ENCODE measurements at places on chromosomes 12 and 14.

- DNase-seq: peak; percentile 56
Observed at GRCh38 chr12:54306925-54307741, 6.3 kb upstream of the NFE2 start.

DNA sequence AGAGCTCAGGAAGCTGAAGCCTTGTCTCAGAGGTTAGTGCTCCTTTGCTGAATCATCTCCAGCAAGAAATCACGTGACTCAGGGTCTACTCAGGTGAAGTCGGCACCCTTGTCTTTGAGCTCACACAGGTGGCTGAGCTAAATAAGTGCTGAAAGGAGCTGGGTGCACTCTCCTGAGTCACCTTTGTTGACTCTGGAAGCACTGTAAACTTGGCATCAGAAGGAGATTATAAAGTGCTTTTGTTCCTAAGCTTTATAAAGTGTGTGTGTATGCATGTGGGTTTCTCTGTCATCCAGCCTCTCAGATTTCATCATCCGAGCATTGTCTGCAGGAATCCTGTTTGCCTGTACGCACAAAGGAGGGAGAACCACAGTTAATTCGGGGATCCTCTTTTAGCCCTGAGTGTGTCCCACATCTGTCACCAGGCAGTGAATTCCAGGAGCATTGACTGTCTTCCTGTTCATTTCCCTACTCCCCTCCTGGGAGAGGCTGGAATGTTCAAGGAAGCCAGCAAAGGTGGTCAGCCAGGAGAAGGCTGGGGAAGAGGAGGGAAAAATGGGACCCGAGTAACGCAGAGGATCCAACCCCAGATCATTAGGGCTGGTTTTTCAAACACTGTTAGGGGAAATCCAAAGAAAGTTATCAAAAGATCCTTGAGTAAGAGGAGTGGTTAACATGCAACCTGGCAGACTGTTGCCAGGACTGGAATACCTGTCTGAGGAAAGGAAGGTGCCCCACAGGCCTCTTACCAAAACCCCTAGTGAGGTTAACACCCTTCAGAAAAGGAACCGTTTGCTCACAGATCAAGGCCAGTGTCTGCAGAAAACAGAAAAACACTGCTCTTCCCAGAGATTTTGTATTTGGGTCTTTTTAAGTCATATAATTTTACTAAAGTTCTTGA, 157.5 kb upstream of the HIF1A start:
- peak; percentile 35 for DNase-seq

DNA sequence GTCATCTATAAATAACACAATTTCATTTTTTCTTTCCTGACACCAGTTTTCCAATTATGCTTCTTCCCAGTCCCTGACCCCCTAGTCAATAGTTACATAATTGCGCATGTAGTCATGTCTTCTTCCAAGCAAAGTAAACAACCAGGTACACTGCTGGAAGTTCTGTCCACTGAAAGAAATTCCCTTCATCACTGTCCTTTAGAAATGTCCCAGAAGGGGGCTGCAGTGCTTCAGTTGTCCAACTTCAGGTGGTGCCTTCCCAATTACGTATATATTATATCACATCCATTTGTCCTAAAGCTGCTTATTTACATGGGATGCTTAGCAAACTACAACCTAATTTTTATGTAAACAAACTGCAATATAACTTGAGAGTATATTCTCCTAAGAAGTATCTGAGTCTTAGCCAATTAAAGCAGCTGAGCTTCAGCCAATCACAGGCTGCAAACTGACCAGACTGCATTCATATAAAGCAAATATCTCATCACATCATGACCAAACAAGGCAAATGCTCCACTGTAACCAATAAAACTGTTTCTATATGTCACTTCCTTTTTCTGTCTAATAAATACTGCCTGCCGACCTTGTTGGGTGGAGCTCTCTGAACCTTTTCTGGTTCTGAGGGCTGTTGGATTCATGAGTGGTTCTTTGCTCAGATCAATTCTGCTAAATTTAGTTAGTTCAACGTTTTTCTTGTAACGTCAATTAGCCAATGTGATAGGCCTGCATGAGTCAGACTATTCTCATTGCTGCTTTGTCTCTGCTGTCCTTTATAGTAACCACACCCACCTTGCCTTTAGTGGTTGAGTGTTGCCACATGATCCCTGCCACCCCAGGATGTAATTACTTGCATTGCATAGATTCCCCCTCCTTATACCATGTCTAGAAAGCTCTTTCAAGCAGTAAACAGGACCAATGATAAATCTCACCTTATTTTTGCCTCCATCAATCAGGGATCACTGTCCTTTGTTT, 239.3 kb downstream of the ALG10B start:
- peak; percentile 34 for DNase-seq

DNA sequence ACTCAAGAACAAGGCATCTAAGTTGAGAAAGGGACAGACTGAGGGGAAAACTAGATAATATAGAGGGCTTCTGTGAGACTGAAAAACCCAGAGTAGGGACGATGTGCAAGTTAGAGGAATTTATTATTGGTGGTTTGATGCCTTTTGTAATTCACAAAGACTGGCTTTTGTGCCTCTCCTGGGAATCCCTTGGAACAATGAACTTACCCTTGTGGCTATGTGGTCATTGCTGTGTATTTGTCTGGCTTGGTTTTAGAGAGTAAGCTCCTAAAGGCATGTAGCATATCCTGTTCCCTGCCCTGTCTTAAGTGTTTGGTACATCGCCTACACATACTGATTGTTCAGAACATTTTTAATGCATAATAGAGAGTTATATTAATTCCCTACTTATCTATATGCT, 26.6 kb downstream of the DCN start:
- DNase-seq: no peak

- DNase-seq: no peak
Observed at GRCh38 chr12:5716201-5716600, 228.9 kb downstream of the ANO2 start.

GRCh38 chr12:132622437-132623071, 4.0 kb downstream of the P2RX2 start:
- DNase-seq: no peak

DNA sequence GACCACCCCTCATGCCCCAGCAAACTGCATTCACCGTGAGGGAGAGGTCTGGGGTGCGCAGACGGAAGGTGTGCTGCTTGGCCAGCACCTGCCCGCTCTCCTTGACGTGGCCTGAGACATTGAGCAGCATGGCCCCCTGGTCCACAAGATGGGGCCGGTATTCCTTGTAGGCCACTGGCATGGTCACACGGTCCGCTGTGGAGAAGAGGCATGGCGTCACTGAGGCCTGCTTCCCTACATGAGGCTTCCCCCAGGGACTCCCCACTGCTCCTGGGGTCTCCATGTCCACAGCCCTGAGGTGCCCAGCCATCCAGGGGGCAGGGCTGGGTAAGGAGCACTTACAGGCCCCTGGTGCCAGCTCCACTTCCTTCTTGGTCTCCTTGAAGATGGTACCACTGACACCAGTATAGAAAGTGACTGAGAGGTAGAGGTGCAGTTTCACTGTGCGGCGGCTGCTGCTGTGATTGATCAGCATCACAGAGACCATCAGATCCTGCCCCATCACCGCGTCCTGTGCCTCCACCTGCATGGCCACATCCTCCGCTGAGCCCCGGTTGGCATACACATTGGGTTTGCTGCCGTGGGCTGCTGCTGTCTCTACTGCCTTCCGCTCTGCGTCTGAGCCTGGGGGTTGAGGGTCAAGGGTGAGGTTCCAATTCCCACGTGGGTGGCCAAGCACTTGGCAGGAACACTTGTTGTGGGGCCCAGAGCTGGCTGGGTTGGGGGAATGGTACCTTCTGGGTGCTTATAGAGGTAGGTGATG, 8.2 kb downstream of the TGM1 start:
- no peak for DNase-seq

DNA sequence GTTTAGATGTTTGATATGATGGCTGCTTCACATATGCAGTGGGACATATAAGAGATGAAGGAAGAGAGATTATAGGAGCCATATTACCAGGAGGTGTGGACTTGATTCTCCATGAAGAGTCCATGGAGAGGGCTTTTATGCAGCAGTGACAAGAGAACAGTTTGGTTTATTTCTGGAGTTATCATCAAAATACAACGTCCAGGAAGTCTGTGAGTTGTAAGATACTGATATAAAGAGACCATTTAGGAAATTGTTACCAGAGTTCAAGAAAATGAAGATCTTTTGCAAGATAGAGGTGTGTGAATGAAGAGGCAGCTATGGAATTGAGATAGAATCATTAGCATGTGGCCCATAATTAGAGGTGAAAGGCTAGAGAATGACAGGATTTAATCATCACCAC, 431.7 kb downstream of the NPAS3 start:
- DNase-seq: no peak

DNA sequence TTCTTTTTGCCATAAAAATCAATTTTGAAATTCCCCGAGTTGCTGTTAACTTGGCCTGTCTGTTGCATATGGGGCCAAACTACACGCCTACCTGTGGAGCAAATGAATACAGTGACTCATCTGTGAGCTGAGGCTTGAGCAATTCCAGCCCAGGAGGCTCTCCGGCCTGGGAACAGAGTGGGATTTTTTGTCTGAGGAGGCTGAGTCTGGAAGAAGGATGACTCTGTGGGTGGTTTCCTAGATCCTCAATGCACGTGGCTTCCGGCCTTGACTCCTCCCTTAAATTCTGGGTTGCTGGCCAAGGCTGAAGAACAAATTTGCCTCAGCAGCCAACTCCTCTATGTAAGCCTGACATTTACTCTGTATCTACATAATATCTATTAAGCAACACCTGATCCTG, 124.1 kb downstream of the SSPN start:
- DNase-seq: no peak
